ENCODE measurements at places on chromosomes 7 and 10.

DNA sequence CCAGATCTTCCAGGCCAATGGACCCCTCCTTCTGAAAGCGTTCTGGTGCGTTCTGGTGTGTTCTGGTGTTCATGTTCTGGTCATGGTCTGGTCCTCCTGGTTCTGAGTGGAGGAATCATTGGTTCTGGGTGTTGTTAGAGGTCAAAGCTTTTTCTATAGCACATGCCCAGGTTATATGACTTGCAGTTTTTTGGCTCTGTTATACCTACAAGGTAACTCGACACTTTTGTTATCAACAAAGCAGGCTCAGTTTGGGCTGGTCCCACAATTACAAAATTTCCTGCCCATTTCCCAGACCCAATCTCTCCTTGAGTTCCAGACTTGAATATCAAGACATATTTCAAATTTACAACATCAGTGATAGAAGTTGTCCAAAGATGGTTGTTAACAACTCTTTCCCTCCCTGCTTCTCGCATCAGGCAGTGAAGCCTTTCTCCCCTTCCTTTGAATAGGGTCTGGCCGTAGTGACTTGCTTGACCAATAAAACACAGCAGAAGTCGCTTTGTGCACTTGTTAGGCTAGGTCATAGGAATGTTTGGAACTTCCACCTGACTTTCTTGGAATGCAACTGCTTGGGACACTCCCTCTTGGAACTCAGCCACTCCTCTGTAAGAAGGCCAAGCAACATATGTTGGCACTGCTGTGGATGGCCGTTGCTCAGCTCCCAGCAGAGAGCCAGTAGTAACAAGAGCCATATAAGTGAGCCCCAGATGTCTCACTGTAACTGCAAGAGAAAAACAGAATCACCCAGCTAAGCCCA lies 83.1 kb upstream of the STEAP1B start:
- DNase-seq, result no peak

- no peak for DNase-seq
Observed at GRCh38 chr7:100711369-100711768, 5.4 kb downstream of the POP7 start.

- DNase-seq, result no peak
Observed at GRCh38 chr7:30930621-30931020, 19.0 kb downstream of the AQP1 start.

DNA sequence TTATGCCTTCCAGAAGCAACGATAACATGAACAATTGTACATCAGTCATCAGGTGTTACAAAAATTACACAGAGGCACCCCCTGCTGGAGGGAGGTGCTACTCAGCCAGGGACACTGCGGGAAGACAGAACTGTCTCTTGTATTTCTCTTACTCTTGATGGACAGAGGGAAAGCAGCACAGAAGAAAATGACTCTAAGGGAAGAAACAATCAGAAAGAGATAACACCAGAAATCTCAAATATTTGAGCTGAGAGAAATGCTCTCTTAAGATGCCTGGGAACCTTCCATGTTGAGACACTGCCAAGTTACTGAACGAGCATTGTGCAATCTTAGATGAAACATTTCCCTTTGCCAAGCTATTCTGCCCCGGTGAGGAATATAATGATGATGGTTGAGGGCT lies 227.6 kb upstream of the NPSR1 start:
- no peak for DNase-seq

- no peak for DNase-seq
Observed at GRCh38 chr7:15832996-15833395, 146.5 kb upstream of the MEOX2 start.

- no peak for DNase-seq
Observed at GRCh38 chr10:48450741-48451466, 144.4 kb downstream of the MAPK8 start.

GRCh38 chr7:11557627-11558026 lies 274.4 kb downstream of the THSD7A start:
- no peak for DNase-seq

DNA sequence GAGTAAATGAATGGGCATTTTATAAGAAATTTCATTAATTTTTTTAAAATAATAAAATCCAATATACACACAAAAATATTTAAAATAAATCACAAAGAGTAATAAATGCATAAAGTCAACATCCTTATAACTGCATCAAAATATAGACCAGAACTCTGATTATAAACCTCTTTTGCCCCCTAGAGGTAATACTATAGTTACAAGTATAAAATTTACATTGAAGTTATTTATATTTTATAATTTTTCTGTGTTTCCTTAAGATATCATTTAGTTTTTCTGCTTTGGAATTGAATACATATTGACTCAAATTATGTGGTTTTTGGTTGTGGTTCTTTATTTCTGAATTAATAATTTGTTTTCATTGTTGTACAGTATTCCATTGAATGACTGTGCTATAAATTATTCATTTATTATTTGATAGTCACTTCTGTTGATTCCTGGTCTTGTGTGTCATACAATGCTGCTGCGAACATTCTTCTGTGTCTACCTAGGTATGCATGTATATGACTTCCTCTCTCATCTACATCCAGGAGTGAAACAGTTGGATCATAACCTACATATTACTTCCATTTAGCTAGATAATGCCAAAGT lies 673.6 kb downstream of the IPMK start:
- no peak for DNase-seq

DNA sequence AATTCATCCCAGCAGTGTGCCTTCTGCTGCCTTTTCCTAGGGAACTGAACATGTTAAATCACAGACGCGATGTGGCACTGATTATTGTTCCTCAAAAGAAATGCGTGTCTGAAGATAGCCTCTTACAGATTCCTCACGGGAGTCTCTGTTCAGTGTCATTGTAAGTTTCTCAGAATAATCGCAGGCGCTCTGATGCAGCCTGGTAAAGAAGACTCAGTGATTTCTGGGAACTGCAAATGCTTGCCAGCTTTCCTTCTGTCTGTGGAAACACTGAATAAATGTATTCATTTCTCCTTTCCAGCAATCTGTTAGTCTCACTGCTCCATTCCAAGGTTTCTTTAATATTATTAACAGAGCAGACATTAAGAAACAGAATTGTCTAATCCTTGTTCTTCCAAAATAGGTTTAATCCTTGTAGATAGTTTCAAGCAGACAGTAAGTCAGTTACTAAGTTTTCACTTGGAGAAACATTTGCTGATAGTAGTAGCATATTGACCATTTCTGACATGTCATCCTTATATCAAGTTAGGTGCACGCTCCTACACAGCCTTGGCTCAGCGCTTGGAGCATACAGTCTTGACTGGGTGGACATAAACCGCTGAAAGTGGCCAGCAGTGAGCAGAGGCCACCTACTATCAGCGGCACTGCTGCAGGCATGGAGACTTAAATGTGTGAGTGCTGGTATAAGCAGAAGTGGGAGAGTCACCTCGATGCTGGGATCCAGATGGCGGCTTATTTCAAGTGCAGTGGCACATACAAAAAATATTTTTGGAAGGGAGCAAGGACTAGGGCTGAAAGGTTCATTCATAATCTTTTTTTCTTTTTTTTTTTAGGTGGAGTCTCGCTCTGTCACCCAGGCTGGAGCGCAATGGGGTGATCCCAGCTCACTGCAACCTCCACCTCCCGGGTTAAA lies 27.7 kb downstream of the MMRN2 start:
- peak; percentile 19 for DNase-seq

DNA sequence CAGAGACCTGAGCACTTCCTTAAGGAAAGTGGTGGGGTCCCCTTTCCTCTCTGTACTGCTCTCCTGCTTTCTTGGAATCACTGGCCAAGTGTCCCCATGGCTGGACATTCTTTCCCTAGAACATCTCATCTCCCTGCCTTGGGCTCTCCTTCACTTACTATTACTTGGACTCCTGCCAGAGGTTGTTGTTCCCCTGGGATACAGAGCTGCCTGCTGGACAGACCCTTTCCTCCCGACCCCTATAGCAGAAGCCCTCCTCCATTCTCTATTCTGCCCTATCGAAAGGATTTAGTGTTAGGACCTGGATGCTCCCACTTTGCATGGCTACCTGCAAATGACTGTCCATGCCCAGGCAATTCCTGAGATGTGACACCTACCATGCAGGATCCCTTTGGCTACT lies 164.3 kb upstream of the PODXL start:
- DNase-seq, result no peak

DNA sequence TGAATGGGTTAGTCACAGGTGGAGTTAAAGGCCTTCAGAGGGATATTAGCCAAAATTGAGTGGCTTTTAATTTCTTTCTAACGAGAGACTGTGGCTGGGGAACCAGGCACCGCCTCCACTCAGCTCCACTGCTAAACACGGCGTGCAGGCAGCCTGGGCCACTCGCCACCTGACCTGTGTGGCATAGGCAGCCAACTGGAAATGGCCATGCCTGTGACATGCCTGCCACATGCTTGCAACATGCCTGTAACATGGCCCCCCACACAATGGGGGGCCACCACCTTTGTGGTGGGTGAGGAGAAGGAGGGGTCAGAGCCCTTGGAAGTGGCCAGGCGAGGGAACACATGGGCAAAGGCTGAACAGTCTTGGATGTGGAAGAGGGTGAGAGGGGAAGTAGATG lies 60.1 kb upstream of the PAX2 start:
- DNase-seq, result no peak

DNA sequence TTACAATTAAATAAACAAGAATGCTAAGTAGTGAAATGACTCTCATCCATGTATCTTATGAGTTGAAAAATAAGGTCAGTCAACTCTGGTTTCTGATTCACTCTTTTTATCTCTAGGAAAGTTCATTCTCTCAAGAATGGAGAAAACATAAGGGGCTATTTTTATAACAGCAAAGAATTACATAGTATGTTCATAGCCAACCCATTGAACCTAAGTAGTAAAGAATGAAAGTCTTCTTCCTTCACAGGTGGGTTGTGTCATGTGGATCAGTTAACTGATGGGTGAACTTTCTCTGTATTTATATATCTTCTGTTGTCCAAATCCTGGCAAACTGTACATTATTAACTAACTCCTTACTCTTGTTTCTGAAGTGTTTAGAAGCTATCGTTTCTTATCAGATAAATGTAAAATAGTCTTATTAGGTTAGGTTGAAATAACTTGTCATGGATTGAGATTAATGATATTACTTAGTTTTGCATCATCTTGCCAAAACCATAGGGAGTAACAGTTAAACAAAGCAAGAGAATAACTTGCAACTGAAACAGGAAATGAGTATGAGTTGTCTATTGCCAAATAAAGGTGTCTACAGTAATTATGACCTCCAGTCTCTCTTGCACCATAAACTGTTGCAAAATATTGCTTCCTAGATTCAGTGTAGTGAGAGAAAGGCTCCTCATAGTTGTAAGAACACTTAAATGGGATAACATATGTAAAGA lies 86.8 kb downstream of the ANKRD7 start:
- DNase-seq, result no peak

DNA sequence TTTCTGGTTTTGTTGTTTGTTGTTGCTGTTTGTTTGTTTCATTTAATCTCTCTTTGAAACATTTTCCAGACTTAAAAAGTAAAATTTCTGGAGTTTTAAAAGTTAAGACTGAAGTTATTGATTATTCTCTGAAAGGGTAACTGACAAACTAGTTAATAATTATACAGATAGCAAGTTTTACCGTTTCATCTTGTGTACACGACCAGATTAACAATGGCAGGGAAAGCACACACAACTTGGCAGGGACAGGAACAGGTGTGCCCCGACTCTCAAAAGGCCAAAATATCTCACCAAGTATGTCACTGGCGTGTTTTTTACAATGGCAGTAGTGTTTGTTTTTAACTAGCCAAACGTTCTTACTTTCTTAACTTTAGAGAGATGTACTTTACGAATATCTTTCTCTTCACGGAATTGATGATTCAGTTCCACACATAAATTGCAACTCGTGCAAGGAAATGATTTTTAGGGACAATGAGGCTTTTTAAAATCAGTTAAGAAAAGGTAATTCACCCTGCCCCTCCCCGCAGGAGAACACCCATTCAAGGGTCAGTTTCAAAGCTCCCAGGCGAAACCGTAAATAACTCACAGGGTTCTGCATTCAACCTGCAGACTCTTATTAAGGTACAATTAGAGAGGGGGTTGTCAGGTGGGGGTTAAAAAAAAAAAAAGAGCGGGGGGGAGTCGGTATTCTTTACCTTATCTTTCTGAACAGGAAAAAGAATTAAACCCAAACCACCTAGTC lies 3.5 kb downstream of the CTBP2 start:
- no peak for DNase-seq

DNA sequence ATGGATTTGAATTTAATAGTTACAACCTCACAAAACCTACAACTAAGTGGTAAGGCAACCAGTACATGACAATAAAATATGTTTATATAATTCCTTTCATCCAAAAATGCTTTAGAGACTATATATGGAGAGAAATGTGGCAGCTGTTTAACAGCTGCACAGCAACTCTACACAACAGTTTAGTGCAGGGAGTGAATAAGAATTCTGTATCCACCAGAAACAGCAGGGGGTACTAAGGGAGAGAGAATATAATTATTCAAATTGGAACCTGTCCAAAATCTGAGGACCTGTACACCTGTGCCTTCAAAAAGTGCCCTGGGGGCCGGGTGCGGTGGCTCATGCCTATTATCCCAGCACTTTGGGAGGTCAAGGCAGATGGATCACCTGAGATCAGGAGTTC lies 49.6 kb downstream of the POLL start:
- DNase-seq, result no peak

DNA sequence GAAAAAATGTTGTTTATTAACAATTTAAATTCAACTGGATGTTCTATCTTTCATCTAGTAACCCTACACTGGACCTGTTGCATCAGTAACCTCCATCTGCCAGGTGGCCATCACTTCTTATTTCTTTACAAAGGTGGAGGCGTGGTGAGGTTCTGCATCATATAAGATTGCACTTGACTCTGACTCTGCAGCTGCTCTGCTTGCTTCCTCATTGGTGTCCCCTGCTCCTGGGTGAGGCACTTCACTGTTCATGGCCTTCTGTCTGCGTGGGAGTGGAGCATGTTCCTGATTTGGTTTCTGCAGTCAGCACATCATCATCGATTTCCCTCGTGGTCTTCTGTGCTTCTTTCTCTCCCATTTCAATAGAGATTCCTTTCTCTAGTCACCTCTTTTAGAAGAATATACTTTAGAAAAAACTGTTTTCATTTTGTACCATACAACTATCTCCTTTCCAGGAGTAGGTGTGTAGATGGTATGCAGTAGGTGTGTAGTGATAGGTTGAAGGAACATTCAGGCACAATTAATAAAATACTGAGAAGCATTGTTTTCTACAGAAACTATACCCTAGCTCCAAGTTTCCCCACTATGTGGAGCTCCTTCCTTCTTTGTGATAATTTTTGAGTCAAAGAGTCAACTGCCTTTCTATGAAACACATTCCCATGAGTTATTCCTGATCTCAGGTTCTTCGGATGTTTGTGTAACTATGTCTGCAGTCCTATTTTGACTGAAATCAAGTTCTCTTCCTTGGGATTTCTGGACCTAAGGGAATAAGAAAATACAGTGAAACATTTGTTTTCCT lies 231.7 kb upstream of the CNTNAP2 start:
- no peak for DNase-seq

DNA sequence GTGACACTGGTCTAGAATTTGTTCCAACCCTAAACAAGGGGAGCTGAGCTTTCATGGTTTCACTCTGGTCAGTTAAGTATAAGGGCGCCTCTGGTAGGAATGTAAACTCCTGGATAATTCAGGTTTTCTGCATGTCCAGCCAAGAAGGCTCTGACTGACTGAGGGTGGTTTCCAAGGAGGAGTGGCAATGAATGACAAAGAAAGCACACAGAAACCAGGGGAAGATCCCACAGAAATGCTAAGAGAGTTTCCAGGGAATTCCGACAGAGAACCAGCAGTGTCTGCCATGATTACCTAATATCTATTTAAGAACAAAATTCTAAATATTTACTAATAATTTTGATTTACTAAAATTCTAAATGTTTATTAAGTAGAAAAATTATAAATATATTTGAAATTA lies 27.3 kb upstream of the NRG3 start:
- DNase-seq, result no peak
